ENCODE measurements at places on chromosomes 16 and 17.

- DNase-seq: no peak
Measured at GRCh38 chr16:4358831-4359561, 7.9 kb upstream of the PAM16 start.

GRCh38 chr16:23909792-23910418 is 74.1 kb downstream of the PRKCB start:
- no peak for DNase-seq

DNA sequence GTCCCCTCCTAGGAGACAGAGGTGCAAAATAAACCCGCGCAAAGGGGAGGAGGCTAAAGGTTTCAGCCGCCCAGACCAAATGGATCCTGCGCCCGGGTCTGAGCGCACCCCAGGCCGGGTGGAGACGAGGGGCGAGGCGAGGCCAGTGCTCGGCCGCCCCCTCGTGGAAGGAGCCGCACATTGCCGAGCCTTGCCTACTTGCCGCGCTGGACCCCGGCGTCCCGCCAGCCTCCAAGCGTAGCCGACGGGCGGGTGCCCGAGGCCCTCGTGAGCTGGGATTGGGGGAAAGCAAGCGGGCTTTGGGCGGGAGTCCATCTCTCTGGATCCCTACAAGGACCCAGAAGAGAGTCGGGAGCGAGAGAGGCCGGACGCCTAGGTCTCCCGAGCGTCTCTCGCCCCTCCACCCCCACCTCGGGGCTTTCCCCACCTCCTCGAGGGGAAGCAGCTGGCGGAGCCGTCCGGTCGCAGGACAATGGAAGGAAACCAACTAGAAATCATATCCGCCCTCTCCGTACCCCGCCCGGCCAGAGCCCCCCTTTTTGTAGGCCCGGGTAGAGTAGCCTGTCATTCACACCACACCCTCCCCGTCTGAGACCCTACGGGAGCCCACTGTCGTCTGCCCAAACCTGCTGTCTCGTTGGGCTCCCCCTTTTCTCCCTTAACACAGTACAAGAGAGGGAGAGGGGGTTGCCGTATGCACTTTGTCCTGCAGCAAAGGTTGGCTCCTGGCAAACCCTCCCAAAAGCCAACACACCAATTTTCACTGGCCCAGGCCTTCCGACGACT is 664 bp upstream of the BCL6B start:
- peak; percentile 79 for DNase-seq

DNA sequence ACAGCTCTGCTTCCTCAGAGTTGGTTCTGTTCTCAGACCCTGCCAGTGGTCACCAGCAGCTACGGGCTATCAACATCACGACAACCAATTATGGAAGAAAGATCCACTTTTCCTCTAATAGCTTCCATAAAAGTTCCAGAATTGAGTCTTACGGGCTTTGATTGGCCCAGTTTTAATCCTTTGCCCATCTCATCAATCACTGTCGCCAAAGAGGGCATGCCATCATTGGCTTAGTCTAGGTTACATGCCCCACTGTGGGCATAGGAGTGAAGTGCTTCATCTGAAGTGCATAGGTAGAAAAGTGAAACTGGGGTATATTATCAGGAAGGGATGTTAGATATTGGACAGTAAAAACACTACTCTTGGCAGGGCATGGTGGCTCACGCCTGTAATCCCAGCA is 76.6 kb upstream of the DHX40 start:
- no peak for DNase-seq

GRCh38 chr17:47726796-47727703 is 6.0 kb upstream of the TBX21 start:
- no peak for DNase-seq

DNA sequence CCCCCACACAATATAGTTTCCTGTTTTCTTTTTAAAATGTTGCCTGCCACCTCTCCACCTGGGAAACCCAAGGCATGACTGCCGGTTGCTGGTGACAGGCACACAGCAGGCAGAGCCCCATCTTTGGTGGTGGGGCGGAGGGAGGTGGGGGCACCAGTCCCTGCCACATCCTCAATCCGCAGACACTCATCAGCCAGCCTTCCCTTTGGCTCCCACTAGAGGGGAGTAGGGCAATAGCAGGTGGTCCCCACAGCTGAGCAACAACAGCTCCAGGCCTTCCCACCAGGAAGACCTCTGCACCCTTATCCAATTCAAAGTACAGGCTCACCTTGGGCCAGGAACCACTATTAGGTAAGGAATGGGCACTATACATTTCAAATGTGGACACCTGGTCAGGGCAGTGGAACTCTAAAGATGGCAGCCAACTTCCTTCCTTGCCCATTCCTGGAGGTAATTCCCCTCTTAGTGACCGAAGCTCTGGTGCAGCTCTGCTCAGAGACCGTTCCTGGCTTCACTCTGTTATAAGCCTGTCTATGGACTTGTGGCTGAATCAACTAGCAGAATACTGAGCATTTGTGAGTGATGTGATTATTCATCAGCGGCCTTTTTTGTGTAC is 13.9 kb downstream of the RECQL5 start:
- DNase-seq: no peak

DNA sequence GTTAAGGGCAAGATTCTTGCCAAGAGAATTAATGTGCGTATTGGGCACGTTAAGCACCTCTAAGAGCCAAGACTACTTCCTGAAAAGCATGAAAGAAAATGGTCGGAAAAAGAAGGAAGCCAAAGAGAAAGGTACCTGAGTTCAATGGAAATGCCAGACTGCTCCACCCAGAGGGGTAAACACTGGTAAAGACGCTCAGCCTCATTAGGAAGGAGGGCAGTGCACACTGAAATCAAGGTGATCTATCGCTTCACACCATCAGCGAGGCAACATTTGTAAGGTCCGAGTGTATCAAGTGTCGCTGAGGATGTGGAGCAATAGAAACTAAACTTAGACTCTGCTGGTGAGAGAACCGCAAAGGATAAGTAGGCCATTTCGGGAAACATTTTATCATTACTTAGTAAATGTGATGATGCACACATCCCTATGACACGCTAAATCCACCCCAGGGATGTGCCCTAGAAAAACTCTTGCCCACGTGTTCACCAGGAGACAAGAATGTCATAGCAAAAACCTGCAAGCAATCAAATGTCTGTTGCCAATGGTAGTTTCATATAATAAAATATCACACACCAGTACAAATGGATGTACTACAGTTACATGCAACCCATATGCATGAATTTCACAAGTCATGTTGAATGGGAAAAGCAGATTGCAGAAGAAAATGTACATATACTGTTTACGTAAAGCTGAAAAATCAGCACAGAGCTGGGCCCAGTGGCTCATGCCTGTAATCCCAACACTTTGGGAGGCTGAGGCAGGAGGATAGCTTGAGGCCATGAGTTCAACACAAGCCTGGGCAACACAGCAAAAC is 23.6 kb downstream of the CNTROB start:
- no peak for DNase-seq

- DNase-seq: peak; percentile 95
Measured at GRCh38 chr16:54930005-54930868, at the start of gene IRX5. Gene IRX5 (plus strand): TSS chr16:54930865. CDS start chr16:54931199, 334 bp downstream.

All from right hindlimb (tissue), 1 donor.